Stomach (tissue), 19 donors: ENCODE measurements at places on chromosomes 12 and 14. TPM values are rescaled to one million over a fixed set of nuclear protein-coding genes. Genes with fewer than 3 reads are reported as not detected.

NABP2 gene
- 13.9 TPM for total RNA-seq

KRT2 gene
- not detected for total RNA-seq

- DNase-seq = peak; percentile 91
These were observed 24.0 kb downstream of the TTC9 start for GRCh38 chr14:70665448-70666360.

- no peak for DNase-seq
These were observed 17.9 kb downstream of the FOXN3 start for GRCh38 chr14:89399157-89399556.

DNA sequence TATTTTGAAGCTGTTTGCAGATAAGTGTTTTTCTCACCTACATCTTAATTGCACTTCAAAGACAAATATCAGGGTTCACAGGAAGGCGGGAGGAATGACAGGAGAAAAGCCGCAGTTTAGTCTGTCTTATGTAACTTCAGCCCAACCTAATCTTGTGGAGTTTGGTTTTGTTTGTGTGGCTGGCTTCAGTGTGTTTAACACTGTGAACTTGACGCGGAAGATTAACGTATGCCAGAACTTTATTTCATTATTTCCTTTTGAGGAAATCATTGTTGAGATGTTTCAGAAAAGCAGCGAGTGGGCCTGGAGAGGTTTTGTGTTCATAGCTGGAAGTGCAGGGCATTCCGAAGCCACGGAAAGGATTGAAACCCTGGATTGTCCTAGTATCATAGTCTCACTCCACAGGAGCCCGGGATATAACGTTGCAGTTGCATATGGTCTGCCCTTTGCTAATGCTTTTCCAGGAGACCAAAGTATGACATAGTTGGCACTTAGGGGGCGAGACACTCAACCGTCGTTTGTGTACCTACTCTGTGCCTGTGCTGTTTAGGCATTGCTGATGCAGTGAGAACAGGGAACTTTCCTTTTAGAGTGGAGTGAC lies 2.0 kb downstream of the PELI2 start:
- peak; percentile 49 for DNase-seq

DNA sequence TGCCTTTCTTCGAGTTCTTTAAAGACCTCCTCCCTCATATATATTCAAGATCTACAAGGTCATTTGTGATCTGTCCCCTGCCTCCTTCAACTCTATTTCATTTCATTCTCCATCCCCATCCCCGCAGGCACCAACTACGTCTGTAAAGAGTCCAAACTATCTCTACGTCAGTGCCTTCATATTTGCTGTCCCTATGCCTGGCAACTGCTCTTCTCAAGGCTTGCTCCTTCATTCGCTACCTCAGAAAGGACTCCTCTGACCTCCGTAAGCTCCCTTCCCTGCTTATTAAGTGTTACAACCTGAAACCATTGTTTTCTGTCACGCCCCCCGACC lies 650 bp downstream of the LLPH start:
- peak; percentile 35 for DNase-seq

- no peak for DNase-seq
These were observed 41.4 kb upstream of the PPFIA2 start for GRCh38 chr12:81800298-81801148.

GRCh38 chr12:110856542-110856941 lies 9.8 kb downstream of the CCDC63 start:
- DNase-seq = no peak

GRCh38 chr12:26359576-26359975 lies 164.2 kb downstream of the SSPN start:
- DNase-seq = no peak
